H1 (cell line): ENCODE measurements at places on chromosomes 3 and 15. TPM values are rescaled to one million over a fixed set of nuclear protein-coding genes. Genes with fewer than 3 reads are reported as not detected.
A peak's percentile ranks its signal among the peaks of the same experiment; 100 is the strongest.

GASK1A gene
- polyA plus RNA-seq = 4.7 and 5.2 TPM in 2 replicates

IGSF11 gene
- polyA plus RNA-seq = 3.8 and 4.1 TPM in 2 replicates

- H3K27me3 ChIP-seq = no peaks in the 10 kb centered on the region
- H3K4me3 ChIP-seq = no peak overlapping the region
- no peak overlapping the region for H3K27ac ChIP-seq
- no peaks in the 10 kb centered on the region for H3K4me1 ChIP-seq
- H3K36me3 ChIP-seq = no peaks in the 10 kb centered on the region
Observed at GRCh38 chr3:128033102-128033501, 19.1 kb upstream of the SEC61A1 start.

GRCh38 chr3:154684021-154684420 lies 254.0 kb upstream of the GPR149 start:
- H3K27me3 ChIP-seq = no peaks in the 10 kb centered on the region
- H3K4me3 ChIP-seq = no peak overlapping the region
- no peaks in the 10 kb centered on the region for H3K36me3 ChIP-seq
- DNase-seq = peak; percentile 10
- no peaks in the 10 kb centered on the region for H3K4me1 ChIP-seq
- no peak overlapping the region for H3K27ac ChIP-seq

- H3K27ac ChIP-seq = no peak overlapping the region; the same call in 1 of the 2 replicates
- peaks cover 12% of the 10 kb centered on the region for H3K4me1 ChIP-seq
- no peaks in the 10 kb centered on the region for H3K27me3 ChIP-seq
- DNase-seq = no peak
Observed at GRCh38 chr3:105365391-105366325, 1.1 kb upstream of the ALCAM start.

DNA sequence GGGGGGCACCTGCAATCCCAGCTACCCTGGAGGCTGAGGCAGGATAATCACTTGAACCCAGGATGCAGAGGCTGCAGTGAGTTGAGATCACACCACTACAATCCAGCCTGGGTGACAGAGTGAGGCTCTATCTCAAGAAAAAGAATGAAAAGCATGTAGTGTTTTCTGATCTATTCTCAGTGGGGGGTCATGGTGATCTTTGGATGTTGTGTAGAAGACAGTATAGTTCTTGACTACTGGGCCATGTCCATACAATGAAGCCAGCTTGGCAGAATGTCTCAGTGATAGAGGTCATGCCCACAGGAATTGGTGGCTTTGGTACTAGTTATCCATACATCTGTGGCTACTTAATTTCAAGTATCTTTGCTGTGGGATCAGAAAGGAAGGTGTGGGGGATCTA lies 26.8 kb upstream of the NANOGP8 start:
- no peaks in the 10 kb centered on the region for H3K4me1 ChIP-seq
- DNase-seq = no peak
- H3K27ac ChIP-seq = no peak overlapping the region
- no peak overlapping the region for H3K4me3 ChIP-seq

MED12L gene
- polyA plus RNA-seq = 3.6 and 4.3 TPM in 2 replicates

DNA sequence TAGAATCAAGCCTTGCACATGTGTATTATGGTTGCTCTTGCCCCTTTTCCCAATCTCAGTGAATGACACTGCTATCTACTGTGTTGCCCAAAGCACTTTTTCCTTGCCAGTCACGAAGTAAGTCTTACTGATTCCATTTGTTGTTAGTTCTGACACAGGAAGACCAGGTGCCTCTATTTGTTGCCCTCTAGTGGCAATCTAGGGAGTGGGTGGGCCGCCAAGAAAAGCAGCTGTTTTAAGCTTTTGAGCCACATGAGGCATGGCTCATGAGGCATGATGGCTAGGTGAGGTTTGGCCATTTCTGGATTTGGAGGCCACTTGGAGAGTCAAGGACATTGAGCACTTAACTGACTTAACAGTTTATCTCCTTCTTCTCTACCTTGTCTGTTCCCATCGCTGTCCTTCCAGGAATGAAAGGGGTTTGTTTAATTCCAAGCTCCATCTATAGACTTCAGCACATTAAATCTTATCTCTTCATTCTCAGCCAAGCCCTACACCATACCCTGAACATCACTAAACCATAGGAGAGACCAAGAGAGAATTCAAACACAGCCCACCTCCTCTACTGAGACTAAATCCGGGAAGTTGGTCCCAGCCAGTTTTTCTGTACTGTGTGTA lies 103.1 kb downstream of the HCN4 start:
- no peak overlapping the region for H3K27ac ChIP-seq
- no peaks in the 10 kb centered on the region for H3K27me3 ChIP-seq
- DNase-seq = peak; percentile 76
- no peak overlapping the region for H3K4me3 ChIP-seq
- peaks cover 14% of the 10 kb centered on the region for H3K36me3 ChIP-seq

GRCh38 chr3:89038869-89039268 lies 68.6 kb upstream of the EPHA3 start:
- no peak overlapping the region for H3K4me3 ChIP-seq
- H3K27ac ChIP-seq = no peak overlapping the region

- peaks cover 21% of the 10 kb centered on the region for H3K4me1 ChIP-seq
- no peak overlapping the region for H3K27ac ChIP-seq
- H3K36me3 ChIP-seq = no peaks in the 10 kb centered on the region
- peak overlapping the region; percentile 93 for H3K4me3 ChIP-seq
- DNase-seq = no peak
Observed at GRCh38 chr15:67839499-67839928, 331 bp downstream of the RNU6-1 start.
